ENCODE measurements at places on chromosomes 7 and 10. TPM values are rescaled to one million over a fixed set of nuclear protein-coding genes. Genes with fewer than 3 reads are reported as not detected.

DNA sequence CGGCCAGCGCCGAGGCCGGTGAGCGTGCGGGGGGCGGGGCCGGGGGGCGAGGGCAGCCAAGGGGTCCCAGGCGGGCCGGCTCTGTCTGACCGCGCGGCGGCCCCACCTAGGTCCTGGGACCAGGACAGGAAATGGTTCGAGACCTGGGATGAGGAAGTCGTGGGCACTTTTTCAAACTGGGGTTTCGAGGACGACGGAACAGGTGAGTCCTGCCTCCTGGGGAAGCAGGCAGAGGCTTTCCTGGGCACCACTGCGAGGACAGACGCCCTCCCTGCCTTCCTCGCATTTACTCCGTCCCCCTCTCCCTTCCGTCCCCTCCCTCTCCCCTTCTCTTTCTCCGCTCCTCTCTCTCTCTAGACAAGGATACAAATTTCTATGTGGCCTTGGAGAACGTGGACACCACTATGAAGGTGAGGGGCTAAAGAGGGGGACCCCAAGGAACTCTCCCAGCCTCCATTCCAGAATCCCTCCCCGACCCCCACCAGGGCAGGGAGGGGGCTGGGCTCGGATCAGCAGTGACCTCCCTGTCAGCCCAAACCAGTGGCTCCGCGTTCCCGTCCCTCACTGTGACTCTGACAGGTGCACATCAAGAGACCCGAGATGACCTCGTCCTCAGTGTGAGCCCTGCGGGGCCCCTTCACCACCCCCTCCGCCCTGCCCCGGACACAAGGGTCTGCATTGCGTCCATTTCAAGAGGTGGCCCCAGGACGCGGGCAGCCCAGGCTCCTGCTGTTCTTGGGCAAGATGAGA is 2.6 kb upstream of the MUC12 start:
- DNase-seq = no peak
- no peak overlapping the region for H3K27ac ChIP-seq
- peaks cover 34% of the 10 kb centered on the region for H3K27me3 ChIP-seq
- no peak overlapping the region for H3K4me3 ChIP-seq
- H3K36me3 ChIP-seq = no peaks in the 10 kb centered on the region
- peaks cover 15% of the 10 kb centered on the region for H3K4me1 ChIP-seq

DNA sequence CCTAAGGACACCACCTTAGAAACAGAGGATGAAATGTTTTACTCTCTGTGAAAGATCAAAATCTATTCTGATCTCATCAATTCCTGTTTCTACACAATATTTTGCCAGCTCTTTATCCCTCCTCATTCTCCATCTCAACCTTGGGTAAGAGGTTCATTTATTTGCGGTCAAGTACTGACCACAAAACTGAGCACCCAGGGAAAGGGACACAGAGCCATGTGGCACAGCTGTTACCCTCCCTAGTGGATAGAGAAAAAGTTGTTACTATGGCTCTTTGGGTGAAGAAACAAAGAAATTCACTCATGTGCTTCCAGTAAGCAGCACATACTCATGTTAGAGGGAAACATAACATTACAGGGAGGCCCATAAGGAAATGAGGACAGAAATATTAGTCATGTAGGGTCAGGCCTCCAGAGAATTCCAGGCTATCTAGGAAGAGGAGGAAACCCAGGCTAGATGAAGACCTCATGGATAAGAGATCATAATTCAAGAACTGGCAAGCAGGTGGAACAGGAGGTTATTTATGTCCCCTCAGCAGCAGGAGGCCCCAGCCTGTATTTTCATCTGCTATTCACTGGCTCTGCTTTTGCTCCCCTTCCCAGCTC is 114.5 kb downstream of the ATE1 start:
- no peak for DNase-seq
- H3K27me3 ChIP-seq = no peaks in the 10 kb centered on the region
- no peak overlapping the region for H3K4me3 ChIP-seq
- no peaks in the 10 kb centered on the region for H3K4me1 ChIP-seq

- H3K4me3 ChIP-seq = no peak overlapping the region
- no peak for DNase-seq
- no peaks in the 10 kb centered on the region for H3K4me1 ChIP-seq
- H3K27me3 ChIP-seq = no peaks in the 10 kb centered on the region
- no peaks in the 10 kb centered on the region for H3K36me3 ChIP-seq
Measured at GRCh38 chr7:158494162-158494586, 93.4 kb downstream of the PTPRN2 start.

The GRID1 gene
- total RNA-seq = not detected

The UPK3BL2 gene
- 44.9 TPM for total RNA-seq
